ENCODE measurements at places on chromosomes 4 and X.

DNA sequence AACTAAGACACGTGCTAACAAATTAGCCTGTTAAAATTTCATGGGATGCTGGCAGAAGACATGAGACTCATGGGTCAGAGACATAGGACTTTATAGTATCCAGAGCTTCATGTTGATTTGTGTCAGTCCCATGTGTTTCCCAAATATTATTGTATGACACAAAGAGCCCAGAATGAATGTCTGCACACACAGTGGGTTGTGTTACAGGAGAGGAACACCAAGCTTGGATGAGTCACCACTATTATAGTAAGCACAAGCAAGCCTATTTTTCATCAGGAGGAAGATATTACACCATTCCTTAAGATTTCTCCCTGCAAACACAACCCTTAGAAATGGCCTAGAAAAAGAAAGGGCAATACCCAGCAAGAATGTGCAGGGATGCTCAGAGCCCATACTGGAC lies 15.4 kb downstream of the BBS12 start:
- DNase-seq = no peak

GRCh38 chr4:101307899-101308298 lies 39.4 kb downstream of the PPP3CA start:
- DNase-seq = no peak

- peak; percentile 60 for DNase-seq
Measured at GRCh38 chr4:114599231-114599902, 760 bp downstream of the UGT8 start.

GRCh38 chrX:109347632-109348031 lies 134.3 kb downstream of the GUCY2F start:
- peak; percentile 27 for DNase-seq

- DNase-seq = no peak
Measured at GRCh38 chr4:24666316-24666715, 82.0 kb upstream of the DHX15 start.

- no peak for DNase-seq
Measured at GRCh38 chr4:176210101-176210500, 14.7 kb upstream of the SPATA4 start.

DNA sequence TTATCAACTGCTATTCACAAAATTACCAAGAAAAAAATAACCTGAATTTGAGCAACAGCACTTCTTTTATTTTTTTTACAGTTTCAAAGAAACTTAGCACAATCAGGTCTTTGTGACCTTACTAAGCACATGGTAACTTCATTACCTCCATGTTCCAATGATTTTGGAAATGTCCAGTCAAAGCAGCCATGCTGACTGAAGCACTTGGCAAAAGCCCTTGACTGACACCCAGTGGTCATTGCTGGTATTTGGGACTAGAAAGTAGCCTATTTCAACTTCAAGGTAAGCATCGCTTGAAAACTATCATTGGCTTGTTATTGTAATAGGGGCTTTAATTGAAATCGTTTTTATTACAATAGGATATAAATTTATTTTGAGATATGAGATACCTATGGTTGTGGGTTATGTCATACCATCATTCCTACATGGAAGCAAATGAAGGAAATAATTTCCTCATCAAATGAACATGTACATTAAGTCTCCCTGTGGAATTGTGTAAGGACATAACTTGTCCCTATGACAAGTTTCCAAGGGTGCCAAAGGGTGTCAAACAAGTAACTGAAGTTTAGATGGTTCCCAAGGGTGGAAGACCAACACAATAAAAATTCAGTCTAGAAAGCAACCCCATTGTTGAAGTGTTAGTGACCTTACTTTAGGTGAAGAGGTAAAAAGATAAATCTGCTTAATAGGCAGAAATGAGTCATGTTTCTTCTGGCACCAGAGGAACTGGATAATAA lies 15.2 kb upstream of the ANXA10 start:
- DNase-seq = peak; percentile 42

DNA sequence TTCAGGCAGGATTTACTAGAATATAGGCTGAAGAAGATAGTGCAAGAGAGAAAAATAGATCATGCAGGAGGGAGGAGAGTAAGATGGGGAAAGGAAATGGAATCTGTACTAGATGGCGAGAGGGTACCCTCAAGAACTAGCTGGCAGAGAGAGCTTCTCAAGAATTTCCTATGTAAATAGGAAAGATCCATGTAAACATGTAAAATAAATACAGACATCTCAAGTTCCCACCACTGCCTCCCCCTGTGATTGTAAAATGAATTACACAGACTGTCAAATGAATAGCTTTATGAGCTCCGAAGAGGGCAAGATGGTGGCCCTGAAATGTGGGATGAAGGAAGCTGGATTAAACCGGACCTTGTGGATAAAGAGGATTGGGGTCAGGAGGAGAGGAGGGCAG lies 178.0 kb downstream of the PALLD start:
- no peak for DNase-seq

Measured in H9 (cell line).